ENCODE measurements at places on chromosomes 6 and 20. TPM values are rescaled to one million over a fixed set of nuclear protein-coding genes. Genes with fewer than 3 reads are reported as not detected.

- no peak for DNase-seq
Measured at GRCh38 chr20:56587307-56588041, 41.6 kb upstream of the TFAP2C start.

CRISP3 gene
- not detected for total RNA-seq

- no peak for DNase-seq
Measured at GRCh38 chr6:148509800-148510581, 167.4 kb downstream of the SASH1 start.

DNA sequence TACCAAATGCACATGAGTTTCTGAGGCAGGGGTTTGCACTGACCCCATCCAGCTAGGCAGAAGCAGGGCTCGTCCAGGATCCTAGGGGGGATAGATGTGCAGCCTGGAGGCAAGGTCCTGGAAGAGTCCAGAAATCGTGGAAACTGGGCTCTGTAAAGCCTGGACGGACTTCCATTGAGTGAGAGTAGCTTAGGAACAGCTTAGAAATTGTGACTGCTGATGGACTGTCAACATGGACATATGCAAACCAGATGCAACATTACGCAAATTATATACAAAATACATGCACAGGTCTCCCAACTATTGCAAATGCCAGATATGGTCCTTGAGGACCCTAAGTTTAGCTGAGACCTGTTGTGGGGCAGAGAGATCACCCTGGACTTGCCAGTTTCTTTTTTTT, 4.8 kb upstream of the EMILIN3 start:
- no peak for DNase-seq

- no peak for DNase-seq
Measured at GRCh38 chr20:57667924-57668782, 41.7 kb downstream of the PMEPA1 start.

- DNase-seq = no peak
Measured at GRCh38 chr6:226516-227073, 65.7 kb upstream of the DUSP22 start.

- DNase-seq = no peak
Measured at GRCh38 chr6:46539866-46540265, 48.6 kb upstream of the RCAN2 start.

DNA sequence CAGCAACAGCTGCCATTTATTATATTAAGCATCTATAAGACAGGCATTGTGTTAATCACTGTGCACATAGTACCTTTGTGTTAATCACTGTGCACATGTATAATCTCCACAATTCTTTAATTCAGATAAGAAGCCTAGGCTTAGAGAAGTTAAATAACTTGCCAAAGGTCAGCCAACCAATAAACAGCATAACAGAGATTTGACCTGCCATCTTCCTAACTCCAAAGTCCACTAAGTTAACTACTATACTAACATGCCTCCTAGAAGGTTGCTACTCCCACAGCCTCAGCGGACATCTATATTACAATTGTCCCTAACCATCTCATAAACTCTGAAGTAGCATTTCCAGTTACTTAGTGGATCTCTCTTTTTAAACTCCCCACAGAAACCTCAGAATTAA, 3.7 kb downstream of the BTBD9 start:
- DNase-seq = no peak

DNA sequence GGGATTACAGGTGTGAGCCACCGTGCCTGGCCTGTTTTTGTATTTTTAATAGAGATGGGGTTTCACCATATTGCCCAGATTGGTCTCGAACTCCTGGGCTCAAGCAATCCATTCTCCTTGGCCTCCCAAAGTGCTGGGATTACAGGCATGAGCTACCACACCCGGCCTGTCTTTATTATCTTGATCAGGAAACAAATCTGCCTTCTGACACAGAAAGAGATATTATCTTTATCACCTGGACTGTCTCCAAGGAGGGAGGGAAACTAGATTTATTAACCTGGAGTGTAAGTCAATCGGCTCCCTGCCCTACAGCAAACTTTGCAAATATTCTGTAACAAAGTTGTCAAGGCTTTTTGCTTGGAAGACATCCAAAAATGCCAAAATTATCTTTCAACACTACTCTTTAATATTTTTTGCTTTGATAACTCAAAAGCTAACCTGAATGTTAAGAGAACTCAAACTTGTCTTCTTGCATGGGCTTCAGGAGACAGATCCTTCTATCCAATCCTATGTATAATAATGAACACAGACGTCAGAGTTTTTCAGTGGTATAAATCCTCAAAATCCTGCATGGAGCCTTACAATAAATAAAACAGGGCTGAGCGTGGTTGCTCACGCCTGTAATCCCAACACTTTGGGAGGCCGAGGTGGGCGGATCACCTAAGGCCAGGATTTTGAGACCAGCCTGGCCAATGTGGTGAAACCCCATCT, 85.0 kb upstream of the LOC128125822 start:
- DNase-seq = no peak
